ENCODE measurements at places on chromosomes 11 and 22.

DNA sequence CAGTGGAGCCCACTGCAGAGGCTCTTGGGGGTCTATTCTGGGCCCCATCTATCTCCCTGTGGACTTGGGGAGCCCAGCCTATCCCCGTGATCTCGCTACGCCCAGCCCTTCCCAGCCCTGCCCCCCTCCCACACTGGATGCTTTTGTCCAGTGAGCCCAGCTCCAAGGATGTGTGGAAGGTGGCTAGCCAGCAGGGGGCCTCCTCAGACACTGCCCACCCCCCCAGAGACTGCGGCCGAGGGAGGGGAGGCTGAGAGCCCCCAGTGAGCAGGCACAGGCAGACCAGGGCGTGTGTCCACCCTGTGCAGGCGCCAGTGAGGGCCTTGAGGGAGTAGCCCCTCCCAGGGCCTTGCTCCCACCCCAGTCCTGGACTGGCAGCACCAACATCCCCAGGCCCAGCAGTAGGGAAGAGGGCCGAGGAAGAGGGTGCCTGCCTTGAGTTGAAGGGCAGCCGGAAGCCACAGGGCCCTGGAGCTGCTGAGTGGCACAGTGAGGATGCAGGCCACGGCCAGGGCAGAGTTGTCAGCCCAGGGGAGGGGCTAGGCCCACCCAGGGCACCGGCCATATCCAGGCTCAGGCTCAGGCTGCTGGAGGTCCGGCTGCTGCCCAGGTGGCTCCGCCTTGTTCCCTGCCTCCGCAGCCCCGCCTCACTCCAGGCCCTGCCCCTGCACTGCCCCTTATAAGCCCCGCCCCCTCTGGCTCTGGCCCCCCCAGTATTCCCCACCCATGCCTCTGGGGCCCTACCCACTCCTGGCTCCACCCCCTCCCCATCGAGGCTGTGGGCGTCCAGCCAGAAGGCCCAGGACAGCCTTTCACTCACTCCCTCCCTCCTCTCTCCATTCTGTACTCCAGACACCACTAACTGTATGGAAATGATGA lies 28.0 kb downstream of the MOB2 start:
- H3K4me1 ChIP-seq: peaks cover 3% of the 10 kb centered on the region
- H3K27ac ChIP-seq: no peak overlapping the region
- no peaks in the 10 kb centered on the region for H3K36me3 ChIP-seq
- no peak for DNase-seq

GRCh38 chr11:99424313-99425084 lies 403.8 kb downstream of the CNTN5 start:
- no peaks in the 10 kb centered on the region for H3K4me1 ChIP-seq
- no peak overlapping the region for H3K27ac ChIP-seq
- no peaks in the 10 kb centered on the region for H3K27me3 ChIP-seq
- no peaks in the 10 kb centered on the region for H3K36me3 ChIP-seq
- DNase-seq: no peak

GRCh38 chr11:27329867-27330632 lies 33.0 kb downstream of the CCDC34 start:
- H3K4me3 ChIP-seq: no peak overlapping the region
- no peaks in the 10 kb centered on the region for H3K36me3 ChIP-seq
- H3K27me3 ChIP-seq: no peaks in the 10 kb centered on the region

DNA sequence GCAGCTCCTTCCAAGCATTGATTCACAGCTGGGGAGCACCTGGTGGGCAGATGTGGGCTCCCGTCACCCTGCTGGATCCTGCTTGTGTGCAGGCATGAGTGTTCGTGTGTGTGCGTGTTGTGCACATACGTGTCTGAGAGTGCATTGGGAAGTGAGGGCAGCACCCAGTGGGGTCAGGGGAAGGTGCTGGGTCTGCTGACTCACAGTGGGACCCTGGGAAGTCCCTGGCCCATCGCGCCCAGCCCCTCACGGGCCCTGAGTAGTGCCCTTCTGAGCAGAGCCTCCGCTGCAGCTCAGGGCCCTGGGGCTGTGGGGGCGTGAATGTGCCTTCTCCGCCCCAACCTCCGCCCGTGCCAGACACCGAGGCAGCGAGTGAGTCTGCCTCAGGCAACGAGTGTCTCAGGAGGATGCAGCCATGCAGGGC lies 36.8 kb downstream of the WNT11 start:
- H3K27ac ChIP-seq: no peak overlapping the region
- no peaks in the 10 kb centered on the region for H3K36me3 ChIP-seq
- no peak for DNase-seq
- H3K27me3 ChIP-seq: no peaks in the 10 kb centered on the region

DNA sequence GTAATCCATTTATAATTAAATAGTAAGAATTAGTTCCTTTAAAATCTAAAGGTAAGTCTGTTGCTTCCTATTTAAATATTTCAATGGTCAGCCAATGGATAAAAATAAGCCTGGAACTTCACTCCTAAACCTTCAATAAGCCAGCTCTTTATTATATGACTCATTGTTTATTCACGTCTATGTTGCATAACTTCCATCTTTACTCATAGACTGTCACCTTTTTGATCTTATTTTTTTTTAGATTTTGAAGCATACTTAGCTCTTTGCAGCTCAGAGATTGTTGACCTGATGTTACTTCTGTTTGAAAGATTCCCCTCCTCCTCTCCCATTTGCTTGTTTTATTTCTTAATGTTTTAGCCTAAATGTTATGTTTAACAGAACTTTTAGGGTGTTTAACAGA lies 1571.2 kb upstream of the RAG2 start:
- no peak for DNase-seq
- H3K4me1 ChIP-seq: no peaks in the 10 kb centered on the region
- H3K27me3 ChIP-seq: no peaks in the 10 kb centered on the region
- no peak overlapping the region for H3K4me3 ChIP-seq
- no peaks in the 10 kb centered on the region for H3K36me3 ChIP-seq

- no peak overlapping the region for H3K27ac ChIP-seq
- DNase-seq: no peak
- peaks cover 17% of the 10 kb centered on the region for H3K4me1 ChIP-seq
- H3K4me3 ChIP-seq: no peak overlapping the region
- H3K36me3 ChIP-seq: peaks cover 71% of the 10 kb centered on the region
Observed at GRCh38 chr11:65130631-65131416, 3.5 kb downstream of the SYVN1 start.

GRCh38 chr11:93238956-93239355 lies 41.2 kb upstream of the SLC36A4 start:
- no peaks in the 10 kb centered on the region for H3K36me3 ChIP-seq
- no peak for DNase-seq
- H3K27me3 ChIP-seq: peaks cover 5% of the 10 kb centered on the region

GRCh38 chr22:47460861-47461260 lies 698.4 kb downstream of the TBC1D22A start:
- no peak overlapping the region for H3K4me3 ChIP-seq
- DNase-seq: no peak
- H3K36me3 ChIP-seq: no peaks in the 10 kb centered on the region
- no peaks in the 10 kb centered on the region for H3K4me1 ChIP-seq
- no peaks in the 10 kb centered on the region for H3K27me3 ChIP-seq

DNA sequence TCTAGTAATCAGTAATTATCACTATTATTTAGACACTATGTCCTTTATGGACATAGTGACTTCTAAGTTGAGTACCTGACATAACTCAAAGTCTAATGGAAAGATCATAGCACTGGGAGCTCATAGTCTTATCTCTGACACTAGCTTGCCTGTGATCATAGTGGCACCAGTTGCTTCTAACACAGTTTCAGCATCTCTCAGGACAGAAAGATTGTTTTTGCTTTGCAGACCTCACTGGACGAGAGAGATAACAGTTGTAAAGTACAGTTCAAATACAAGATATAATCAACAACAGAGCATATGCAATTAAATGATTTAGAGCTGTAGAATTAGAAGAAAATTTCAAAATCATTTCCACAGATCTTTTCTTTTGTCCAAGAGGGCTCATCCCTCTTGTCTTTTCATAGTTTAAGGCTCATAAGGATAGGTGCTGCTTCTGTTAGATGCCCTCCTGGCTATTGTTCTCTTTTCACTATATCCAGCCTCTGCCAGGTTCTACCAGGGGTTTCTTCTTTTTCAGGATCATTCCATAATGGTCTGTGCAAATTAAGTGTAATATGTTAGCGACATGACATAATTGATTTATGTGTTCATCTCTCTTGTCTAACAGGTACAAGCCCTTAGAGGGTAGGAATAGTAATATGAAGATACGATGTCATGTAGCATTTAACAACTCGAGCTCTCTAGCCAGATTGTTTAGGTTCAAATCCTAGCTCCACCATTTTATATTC lies 1175.4 kb upstream of the TENM4 start:
- no peak overlapping the region for H3K4me3 ChIP-seq
- no peak for DNase-seq
- no peaks in the 10 kb centered on the region for H3K36me3 ChIP-seq
- no peak overlapping the region for H3K27ac ChIP-seq
- no peaks in the 10 kb centered on the region for H3K4me1 ChIP-seq
- H3K27me3 ChIP-seq: no peaks in the 10 kb centered on the region

- H3K4me1 ChIP-seq: peaks cover 28% of the 10 kb centered on the region
- H3K4me3 ChIP-seq: no peak overlapping the region
- no peaks in the 10 kb centered on the region for H3K27me3 ChIP-seq
- H3K36me3 ChIP-seq: no peaks in the 10 kb centered on the region
Observed at GRCh38 chr11:46339816-46340215, 7.4 kb upstream of the DGKZ start.

DNA sequence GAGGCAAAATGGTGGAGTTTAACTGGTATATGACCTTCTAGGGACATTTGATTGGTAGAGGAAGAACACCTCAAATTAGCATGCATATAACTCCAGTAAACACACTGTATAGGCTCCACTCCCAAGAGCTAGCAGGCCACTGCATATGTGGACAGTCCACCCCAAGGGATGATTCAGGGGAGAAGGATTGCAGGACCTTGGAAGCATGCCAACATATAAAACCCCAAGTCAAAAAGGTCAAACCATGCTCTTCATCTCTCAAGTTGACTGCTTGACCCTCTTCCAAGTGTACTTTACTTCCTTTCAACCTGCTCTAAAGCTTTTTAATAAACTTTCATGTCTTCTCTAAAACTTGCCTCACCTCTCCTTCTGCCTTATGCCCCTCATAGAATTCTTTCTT lies 459.9 kb upstream of the CCDC179 start:
- H3K27me3 ChIP-seq: no peaks in the 10 kb centered on the region
- no peak for DNase-seq
- no peak overlapping the region for H3K27ac ChIP-seq
- H3K36me3 ChIP-seq: no peaks in the 10 kb centered on the region
- no peaks in the 10 kb centered on the region for H3K4me1 ChIP-seq

DNA sequence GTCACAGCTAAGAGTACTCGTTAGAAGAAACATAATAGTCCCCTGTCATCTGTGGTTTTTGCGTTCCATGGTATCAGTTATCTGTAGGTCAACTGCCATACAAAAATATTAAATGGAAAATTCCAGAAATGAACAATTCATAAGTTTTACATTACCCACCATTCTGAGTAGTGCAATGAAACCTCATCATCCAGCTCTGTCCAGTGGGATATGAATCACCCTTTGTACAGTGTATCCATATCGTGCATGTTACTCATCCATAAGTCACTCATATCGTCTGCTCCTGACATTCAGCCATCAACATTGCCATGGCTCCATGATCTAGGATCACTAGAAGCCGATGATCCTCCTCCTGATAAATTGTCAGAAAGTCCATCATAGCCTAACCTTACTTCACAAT lies 174.9 kb upstream of the C11orf87 start:
- H3K36me3 ChIP-seq: no peaks in the 10 kb centered on the region
- H3K4me1 ChIP-seq: no peaks in the 10 kb centered on the region
- H3K4me3 ChIP-seq: no peak overlapping the region
- H3K27ac ChIP-seq: no peak overlapping the region

- no peaks in the 10 kb centered on the region for H3K27me3 ChIP-seq
- no peak overlapping the region for H3K27ac ChIP-seq
- H3K4me3 ChIP-seq: no peak overlapping the region
Observed at GRCh38 chr11:30110691-30111090, 93.9 kb upstream of the KCNA4 start.

DNA sequence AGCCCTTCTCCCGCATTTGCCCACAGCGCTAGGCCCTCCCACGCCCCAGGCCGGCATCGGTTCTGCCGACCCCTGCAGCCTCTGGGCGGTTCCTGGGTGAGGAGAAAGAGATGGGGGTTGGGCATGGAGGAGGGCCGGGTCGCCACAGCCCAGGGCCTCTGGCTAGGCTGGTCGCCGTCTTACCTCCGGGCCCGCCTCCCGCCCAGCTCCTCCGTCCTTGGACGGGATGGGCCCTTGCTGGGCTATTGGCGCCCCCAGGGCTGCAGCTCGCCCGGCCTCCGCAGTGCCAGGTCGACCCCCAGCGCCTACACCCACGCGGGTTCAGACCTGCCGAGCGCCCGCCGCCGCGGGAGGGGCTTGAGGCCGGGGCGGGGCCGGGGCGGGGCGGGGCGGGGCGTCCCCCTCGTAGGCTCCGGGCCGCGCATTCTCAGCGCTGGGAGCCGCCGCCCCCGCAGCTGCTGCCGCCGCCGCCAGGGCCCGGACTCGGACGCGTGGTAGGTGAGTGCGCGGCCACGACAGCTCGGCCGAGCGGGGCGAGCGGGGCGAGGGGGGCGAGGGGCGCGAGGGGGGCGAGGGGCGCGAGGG lies at the start of gene CD151:
TSS of gene CD151 (plus strand) at position 424 of the 585 bp plus-strand sequence. CDS start 3,118 bp downstream, outside the sequence.
- H3K36me3 ChIP-seq: peaks cover 3% of the 10 kb centered on the region
- H3K4me3 ChIP-seq: peak within 1 kb of the TSS; percentile 59
- H3K27me3 ChIP-seq: peaks cover 46% of the 10 kb centered on the region
- no peak within 1 kb of the TSS for H3K27ac ChIP-seq

DNA sequence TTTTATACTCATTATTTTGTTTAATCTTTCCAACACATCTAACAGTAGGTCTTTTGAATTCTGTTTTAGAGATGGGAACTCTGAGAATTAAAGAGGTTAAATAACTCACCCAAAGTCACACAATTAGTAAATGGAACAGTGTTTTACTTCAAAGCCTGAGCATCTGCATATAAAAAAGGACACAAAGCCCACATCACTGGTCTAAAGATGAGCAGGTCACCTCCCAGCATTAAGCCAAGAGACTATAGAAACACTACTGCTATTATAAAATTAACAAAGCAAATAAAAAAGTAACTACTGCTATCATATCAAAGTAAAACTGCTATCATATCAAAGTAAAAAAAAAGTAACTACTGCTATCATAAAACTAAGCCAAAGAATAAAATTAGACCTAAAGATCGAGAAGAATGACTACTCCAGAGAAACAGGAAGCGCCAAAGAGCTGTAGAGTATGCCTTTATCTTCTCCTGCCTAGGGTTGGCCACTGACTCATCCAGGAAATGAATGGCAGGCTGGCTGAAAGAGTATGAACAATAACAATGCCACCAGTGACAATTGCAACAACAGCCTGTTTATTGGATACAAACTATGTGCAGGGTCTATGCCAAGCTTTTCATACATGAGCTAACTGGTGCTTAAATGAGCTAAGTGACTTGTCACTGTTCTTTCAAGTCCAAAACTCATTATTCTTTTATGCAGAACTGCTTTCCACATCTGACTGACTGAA lies 1153.0 kb upstream of the TENM4 start:
- no peaks in the 10 kb centered on the region for H3K36me3 ChIP-seq
- H3K27me3 ChIP-seq: no peaks in the 10 kb centered on the region
- H3K27ac ChIP-seq: no peak overlapping the region
- H3K4me3 ChIP-seq: no peak overlapping the region
- no peaks in the 10 kb centered on the region for H3K4me1 ChIP-seq

- no peak overlapping the region for H3K4me3 ChIP-seq
- no peaks in the 10 kb centered on the region for H3K36me3 ChIP-seq
- H3K27ac ChIP-seq: no peak overlapping the region
- no peaks in the 10 kb centered on the region for H3K27me3 ChIP-seq
- DNase-seq: no peak
- H3K4me1 ChIP-seq: no peaks in the 10 kb centered on the region
Observed at GRCh38 chr11:4480577-4481239, 1.7 kb upstream of the OR52K1 start.

- no peak for DNase-seq
- H3K27ac ChIP-seq: no peak overlapping the region
- H3K4me1 ChIP-seq: no peaks in the 10 kb centered on the region
- no peaks in the 10 kb centered on the region for H3K36me3 ChIP-seq
Observed at GRCh38 chr11:63277345-63277943, 34.0 kb upstream of the SLC22A25 start.

All from effector memory CD4-positive, alpha-beta T cell (primary cell).